ENCODE measurements at places on chromosomes 5 and 9.

GRCh38 chr5:111680737-111681413 is 76.1 kb downstream of the NREP start:
- no peak for DNase-seq

GRCh38 chr5:128109766-128110165 is 26.2 kb downstream of the SLC12A2 start:
- no peak for DNase-seq

- DNase-seq: no peak
Measured at GRCh38 chr5:58922461-58923171, 339.7 kb downstream of the RAB3C start.

DNA sequence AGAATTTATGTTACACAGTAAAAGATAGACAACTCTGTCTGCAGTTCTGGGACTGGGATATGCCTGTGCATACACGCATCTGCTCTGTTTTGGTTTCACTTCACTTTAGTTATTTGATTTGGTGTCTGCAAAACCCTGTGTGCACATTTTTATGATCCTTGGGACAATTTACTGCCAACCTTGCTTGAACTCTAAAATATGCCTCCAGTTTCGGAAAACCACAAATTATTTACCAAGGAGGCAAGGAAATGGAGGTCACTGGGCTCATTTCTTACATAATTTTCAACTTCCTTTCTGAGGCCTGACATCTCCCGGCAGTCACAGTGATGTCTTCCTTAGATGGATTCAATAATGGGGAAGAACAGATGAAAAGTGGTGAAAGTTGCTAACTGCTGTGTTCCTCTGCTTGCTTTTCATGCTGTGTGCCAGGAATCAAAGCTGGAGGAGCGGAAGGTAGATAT is 61.2 kb upstream of the TAF11L2 start:
- peak; percentile 68 for DNase-seq

DNA sequence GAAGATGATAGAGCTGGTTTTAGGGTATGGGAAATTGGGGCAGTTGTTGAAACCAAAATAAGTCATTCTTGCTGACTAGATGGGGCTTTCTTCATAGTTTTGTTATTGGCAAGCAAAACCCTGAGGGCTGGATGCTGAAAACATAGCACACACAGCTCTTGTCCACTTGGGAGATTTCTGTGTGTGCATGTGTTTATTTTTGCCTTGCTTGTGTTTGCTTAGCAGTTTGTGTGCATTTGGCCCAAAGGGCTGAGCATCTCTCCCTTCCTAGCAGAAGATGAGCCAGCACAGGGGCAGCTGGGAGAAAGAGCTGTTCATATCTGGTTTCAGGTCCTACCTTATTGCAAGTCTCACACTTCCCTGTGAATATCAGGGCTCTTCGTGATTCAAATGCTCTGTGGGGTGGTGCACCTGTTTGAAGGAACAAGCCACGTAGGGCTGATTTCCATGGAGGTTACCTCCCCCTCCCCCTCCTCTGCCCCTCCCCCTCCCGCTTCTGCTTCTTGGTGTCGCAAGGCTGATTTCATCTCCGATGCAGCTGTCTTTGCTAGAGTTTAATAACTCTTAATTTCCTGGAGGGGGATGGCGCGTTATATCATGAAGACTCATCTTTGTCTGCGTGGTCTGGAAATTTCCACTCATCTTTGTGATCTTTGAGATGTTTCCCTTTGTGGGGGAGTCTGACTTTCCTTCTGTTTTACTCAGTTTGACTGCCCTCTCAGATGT is 296.5 kb downstream of the ARHGAP26 start:
- DNase-seq: peak; percentile 32

GRCh38 chr9:137084526-137084925 is 2.3 kb upstream of the MAN1B1 start:
- DNase-seq: no peak

DNA sequence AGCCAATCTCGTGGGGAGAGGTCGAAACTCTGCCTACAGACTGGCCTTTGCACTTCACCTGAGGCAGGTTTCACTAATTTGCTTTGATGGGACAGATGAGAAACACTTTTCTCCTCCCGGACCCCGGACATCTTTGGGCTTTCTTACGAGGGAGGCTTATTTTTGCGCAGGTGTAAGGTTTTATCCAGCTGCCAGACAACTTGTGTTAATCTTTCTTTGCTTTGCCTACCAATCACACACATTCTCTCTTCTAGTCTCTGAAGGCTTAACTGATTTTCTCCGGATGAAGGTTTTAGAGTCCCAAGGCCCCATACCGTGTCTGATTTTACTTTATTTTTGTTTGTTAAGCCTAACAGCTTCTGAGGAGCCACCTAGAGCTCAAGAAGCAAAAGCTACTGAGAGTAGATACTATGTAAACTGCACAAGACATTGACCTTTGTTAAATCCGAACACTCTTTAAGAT is 436 bp upstream of the EMB start:
- DNase-seq: no peak

DNA sequence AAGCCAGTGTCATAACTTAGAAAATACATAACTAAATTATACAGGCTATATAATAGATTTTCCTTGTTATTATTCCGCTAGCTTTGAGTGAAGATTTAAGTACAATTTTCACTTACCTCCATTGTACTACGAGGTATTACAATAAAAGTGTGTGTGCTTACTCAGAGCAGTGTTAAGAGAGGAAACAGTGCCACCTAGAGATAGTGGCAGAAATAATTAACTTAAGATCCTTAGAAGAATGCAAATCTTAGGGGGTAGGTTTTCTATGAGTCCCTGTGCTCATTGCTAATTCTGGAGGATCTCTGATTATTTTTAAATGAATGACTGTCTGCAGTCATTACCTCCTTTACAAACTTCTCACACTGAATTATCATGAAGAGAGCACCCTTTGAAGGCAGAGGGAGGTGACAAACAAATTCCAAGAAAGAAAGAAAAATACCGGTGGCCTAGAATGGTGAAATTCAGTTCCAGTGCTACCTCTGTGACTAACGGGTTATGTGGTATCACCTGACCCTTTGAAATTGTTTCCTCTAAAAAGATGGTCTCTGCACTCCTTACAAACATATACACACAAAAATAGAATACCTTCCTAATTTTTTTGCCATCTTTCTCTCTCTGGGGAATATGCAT is 379.8 kb downstream of the TRIM36 start:
- DNase-seq: peak; percentile 8

DNA sequence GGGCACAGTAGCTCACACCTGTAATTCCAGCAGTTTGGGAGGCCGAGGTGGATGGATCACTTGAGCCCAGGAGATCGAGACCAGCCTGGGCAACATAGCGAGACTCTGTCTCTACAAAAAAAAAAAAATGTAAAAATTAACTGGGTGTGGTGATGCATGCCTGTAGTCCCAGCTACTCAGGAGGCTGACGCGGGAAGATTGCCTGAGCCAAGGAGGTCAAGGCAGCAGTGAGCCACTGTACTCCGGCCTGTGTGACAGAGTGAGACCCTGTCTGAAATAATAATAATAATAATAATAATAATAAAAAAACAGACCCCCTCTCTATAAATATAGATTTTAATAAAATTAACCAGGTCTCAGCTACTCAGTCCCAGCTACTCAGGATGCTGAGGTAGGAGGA is 179.7 kb downstream of the AOPEP start:
- no peak for DNase-seq

DNA sequence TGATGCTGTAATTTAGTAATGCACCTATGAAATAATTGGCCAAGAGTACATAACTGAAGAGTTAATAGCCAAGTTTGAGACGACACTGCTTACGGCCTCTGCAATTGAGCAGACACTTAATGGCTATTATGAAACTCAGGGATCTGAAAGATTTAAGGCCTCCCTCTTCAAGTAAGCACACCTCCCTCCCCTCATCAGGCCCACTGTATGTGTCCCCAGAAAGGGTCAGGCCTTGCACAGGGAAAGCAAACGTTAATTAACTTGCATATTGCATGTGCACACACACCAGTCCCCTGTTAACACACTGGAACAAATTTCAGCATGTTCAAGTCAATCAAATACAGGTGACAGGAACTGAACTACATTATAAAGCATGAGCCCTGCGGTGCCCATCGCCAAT is 163.6 kb downstream of the SPOCK1 start:
- DNase-seq: no peak

GRCh38 chr5:144236499-144236898 is 65.8 kb downstream of the KCTD16 start:
- DNase-seq: no peak

DNA sequence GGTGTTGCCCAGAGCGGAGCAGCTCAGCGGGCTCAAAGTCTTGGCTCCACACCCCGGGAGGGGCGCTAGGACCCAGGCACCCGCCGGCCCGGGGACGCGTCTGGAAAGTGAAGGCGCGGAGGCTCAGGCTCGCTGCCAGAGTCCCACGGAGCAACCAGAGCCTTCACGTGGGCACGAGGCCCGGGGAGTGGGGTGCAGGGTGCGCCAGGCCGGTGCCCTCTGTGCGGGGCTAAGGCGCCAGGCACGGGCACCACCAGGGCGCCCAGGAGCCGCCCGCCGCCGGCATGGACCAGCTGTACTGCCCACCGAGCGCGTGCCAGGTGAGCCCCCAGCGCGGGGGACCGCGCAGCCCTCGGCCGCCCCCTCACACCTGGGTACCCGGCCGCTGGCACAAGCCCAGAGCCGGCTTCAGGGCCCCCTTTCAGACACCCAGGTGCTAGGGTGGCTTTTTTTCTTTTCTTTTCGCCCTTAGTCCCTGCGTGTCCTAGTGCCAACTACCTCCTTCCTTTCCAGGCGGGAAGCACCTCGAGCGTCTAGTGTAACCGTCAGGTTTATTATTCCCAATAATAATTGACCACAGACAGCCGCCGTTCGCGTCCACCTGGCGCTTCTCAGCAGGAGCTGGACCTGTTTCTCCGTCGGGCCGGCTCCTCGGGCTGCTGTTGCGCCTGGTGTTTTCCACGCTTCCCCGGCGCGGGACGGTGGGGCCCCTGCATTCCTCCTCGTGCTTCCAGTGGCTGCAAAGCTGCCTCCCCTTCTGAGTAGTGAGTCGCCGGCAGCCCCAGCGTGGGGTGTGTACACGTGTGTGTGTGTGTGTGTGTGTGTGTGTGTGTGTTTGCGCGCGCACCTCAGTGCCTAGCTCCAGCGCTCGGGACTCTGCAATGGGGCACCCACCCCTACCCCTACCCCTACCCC is 30.1 kb upstream of the PDE8B start:
- no peak for DNase-seq

DNA sequence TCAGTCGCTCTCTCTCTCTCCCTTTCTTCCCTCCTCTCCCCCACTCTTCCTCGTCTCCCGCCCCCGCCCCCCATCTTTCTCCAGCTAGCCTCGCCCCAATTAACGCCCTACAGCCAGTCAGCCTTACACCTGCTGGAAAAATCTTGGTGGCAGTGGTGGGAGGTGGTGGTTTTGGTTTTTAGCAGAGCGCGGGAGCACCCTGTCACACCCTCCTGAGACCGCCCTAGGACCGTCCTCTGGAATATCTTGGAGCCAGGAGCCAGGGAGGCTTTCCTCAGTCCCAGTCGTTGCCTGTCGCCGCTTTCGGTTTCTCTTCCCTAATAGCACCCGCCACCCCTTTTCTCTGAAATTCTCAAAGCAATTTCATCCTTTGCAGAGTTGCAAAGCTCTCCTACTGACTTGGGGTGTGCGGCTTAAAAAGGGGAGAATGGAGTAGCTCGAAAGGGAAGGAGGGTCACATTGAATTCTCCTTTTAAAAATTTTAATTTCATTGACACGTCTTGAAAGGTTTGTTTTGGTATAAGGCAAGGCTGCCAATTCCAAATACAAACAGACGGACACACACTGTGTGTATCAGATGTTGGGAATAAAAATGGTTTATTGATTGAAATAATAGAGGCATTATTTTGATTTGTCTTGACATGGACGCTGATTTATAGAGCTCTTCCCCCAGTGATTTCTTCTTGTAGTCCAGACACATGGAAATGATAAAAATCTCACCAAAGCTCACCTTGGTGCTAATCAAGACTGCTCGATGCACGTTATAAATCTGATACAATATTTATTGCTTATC is 301.3 kb downstream of the PARP8 start:
- DNase-seq: peak; percentile 44

DNA sequence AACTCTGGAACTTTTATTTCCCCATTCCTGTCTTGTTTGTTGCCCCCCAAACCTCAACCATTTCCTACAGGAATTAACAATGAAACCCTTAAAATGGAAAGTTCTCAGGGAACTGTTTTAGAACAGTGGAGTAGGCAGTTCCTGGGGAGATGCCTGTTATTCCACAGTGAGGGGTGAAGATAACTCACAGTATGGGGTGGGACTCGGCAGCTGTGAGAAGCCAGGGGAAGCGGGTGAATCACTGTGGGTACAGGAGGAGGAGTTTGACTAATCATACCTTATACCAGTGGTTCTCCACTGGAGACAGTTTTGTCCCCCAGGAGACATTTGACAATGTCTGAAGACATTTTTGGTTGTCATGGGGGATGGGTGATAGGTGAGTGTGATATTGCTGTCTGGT is 36.9 kb upstream of the GLRA1 start:
- DNase-seq: no peak

- no peak for DNase-seq
Measured at GRCh38 chr5:103569313-103570060, 6.9 kb upstream of the NUDT12 start.

- no peak for DNase-seq
Measured at GRCh38 chr5:173950829-173951228, 38.1 kb upstream of the C5orf47 start.

GRCh38 chr9:126413391-126414068 is 86.9 kb downstream of the MVB12B start:
- DNase-seq: peak; percentile 61

DNA sequence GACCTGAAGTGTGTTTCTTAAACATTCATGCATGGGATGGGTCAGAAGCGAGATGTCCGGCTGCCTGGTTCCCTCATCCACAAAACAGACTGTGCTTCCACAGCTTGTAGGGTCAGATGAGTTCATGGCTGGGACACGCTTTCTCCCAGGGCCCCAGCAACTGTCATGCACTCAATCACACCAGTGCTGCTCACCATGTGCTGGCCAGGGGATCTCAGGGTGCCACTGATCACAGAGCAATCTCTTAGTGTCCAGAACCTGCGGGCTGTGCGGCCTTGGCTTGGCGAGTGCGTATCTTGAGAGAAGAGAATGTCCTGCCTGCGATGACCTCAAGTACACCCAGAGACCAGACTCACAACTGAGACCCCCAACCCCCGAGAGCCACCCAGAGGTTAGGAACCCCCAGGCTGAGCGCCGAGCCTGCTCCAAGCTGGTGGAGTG is 26.0 kb upstream of the FCN2 start:
- no peak for DNase-seq

DNA sequence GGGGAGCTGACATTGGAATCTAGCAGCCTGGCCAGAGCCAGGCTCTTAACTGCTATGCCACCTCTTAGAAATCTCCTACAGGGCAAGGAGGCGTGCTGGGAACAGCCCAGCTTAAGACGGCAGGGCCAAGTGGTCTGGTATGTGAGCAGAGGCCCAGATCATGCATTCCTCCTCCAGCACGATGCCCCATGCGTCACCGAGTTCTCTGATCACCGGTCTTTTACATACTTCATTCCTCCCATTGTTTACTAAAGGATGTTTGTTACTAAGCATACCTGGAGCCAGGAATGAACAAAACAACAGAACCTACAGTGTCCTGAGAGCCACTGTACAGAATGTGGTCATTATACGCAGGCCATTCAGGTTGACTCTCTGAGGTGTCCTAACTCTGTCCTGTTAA is 73.8 kb downstream of the TRIO start:
- DNase-seq: no peak
